AG04450 (cell line): ENCODE measurements at places on chromosomes 13 and 19.

DNA sequence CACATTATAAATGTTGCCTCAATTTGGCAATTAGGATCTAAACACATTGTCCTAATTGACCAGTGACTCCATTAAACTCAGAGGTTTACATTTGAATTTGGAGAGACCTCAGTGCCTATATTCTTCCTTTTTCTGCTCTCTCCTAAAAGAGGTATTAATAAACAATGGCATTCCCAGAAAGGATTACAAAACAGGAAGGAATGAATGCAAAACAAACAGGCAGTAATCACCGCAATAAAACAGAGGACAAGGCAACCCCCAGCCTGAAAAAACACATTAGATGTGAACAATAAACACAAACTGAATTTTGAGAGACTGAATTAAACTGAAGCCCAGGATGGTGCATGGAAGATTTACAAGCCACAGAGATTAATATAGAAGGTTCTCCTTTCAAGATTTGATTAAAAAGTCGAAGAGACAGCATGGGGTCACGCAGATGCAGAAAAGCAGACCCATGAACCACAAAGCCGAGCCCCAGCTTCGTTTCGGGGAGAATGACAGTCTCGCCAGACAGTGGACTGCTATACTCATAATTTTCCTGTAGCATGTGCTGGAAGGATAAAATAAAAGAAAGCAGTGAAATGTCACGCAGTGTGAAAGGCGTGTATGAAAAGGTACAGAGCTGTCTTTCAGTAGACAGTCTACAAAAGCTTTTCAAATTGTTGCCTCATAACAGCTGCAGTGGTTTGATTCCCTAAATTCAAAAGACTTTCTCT lies 503.0 kb downstream of the LIG4 start:
- DNase-seq: no peak

DNA sequence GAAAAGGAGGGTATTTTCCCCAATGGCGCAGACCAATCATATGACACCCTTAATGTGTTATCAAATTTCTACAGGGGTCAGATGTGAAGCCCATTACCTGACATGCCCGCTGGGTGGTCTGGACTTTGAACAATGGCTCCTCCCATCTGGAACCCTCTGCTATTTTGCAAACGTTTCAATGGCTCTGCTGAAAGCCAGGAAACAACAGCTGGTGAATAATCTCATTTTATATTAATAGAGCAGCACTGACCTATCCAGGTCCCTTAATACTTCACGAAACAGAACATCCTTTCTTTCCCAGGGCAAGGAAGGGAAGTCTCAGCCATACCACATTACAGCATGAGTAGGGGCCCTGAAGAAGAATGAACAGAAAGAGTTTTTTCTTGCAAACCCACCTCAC lies 20.3 kb upstream of the KPNA3 start:
- DNase-seq: no peak

DNA sequence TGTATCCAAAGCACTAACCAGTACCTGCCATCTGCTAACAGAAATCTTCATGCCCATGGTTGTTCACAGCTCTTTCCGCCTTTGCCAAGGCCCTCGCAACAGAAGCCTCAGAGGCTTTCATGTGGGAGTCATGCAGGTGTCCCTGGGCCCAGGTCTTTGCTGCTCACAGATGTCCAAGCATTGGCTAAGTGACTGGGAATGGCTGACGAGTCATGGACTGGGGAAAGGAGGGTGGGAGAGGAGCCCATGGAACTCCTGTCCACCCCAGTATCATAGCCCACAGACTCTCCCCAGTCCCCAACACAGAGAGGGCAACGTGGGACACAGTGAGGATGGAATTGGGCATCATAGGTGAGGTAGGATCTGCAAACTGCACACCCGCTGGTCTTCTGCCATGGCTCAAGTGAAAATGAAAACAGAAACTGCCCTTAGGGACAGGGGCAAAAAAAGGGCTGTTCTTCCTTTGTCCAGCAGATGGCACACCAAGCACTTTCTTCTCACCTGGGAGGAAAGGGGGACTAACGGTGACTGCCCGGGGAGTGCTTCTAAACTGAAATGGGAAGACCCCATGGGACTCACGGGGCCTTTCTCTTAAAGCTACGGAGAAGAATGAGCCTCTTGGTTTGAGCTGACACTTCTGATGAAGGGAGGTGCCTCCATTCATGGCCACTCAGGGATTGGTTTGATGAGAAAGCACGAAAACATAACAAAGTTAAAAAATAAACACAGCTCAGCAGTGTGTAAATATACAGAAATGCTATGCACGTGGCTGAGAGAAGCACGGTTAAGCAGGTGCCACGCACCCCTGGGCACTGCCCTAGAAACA lies 11.1 kb upstream of the DHRS12 start:
- no peak for DNase-seq

- no peak for DNase-seq
Measured at GRCh38 chr19:23002690-23003422, at the start of gene ZNF728. Gene ZNF728, minus strand, starts transcription at chr19:23003176. Its CDS starts 146 bp downstream, at chr19:23003030.

GRCh38 chr13:109792416-109793059 lies 6.2 kb upstream of the IRS2 start:
- no peak for DNase-seq

- DNase-seq: no peak
Measured at GRCh38 chr19:15651791-15652190, 11.1 kb downstream of the CYP4F3 start.

DNA sequence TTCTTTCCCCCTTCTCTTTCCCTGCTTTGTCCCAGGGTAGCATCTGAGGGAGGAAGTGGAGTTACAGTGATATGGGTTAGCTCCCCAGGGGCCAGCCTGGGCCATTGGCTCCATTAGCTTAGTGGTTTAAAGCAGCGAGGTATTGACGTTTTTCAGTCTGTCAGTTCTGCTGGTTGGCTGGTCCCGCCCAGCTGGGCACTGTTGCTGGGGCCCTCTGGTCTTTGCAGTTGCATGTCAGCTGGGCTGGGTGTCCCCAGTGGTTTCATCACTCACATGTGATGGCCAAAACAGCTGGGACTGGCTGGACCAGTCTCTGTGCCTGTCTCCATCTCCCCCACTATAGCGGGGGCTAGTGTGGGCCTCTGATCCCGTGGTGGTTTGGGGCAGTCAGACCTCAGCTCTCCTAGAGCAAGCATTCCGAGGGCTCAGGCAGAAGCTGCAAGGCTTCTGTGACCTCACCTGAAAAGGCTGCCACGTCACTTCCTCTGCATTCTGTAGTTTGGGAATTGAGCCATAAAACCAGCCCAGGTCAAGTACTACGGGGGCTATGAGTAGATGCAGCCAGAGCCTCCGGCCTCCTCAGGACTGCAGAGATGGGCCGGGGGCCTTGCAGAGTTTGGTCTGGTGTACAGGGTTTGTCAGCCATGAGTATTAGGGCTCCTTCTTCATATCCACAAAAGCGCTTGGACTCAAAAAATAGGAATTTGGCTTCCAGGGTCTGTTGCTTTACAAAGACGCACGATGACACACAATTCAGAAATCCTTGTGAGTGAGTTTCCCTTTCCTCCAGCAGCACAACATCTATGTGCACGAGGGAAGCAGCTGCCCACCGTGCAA lies 30.0 kb downstream of the TSSK6 start:
- DNase-seq: no peak
